Stimulated activated CD8-positive, alpha-beta memory T cell treated with anti-CD3 and anti-CD28 coated beads, Interleukin-4, amount 100 ng/mL, for 4 hours (primary cell): ENCODE measurements at places on chromosomes 3 and 15.

- no peak for DNase-seq
Measured at GRCh38 chr15:98941595-98942255, 65.9 kb downstream of the PGPEP1L start.

GRCh38 chr15:67193223-67193990 is 61.1 kb downstream of the AAGAB start:
- no peak for DNase-seq

DNA sequence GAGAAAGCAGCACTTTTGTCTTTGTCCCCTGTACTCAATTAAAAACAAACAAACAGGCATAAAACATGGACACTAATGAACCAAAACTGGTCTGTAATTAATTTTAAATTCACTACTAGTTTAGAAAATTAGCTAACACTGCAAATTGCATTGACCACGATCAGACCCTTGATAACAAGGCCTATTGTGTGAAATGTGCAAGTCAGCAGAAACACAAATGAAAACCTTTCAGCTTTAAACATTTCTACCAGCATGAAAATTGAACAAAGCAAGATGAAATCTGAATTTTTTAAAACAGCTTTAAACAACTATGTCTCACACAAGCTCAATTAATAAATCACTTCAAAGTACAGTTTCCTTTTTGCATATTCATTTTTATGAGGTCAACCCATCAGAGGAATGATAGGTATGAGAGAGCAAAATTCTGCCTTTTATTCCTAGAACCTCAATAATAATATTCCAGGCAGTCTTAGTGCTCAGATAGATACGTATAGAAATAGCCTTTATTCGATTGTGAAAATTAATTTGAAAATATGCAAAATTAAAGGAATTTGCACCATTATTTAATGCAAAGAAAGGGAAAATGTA is 27.0 kb upstream of the CHMP2B start:
- no peak for DNase-seq

DNA sequence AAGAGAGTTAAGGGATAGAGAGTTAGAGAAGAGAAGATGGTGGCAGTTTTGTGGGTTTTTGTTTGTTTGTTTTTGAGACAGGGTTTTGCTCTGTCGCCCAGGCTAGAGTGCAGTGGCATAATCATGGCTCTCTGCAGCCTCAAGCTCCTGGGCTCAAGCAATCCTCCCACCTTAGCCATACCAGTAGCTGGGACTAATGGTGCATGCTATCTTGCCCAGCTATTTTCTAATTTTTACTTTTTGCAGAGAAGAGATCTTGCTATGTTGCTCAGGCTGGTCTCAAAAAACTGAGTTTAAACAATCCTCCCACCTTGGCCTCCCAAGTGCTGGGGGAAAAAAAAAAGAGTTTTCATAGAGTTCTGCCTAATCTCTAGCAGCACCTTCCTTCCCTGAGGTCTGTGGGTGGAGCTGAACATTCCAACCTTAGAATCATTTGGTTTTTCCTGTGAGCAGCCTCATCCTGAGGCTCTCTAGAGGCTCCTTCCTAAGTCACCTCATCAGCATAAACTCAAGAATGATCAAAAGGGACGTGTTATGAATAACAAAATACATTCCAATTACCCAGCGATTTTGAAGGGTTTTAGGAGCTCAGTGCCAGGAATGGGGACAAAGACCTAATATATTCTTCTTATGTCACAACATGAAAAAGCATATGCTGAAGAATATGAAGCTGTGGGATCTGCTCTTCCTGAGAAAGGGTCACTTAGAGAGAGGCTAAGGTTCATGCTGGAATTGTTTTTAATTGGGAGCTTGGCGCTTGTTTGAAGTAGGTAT is 180.6 kb downstream of the LSAMP start:
- DNase-seq: no peak

GRCh38 chr15:26630857-26631256 is 142.0 kb downstream of the GABRB3 start:
- no peak for DNase-seq

GRCh38 chr15:90881978-90882721 is 2.2 kb upstream of the FES start:
- no peak for DNase-seq
